GM12864 (cell line): ENCODE measurements at places on chromosomes 13 and 19.

GRCh38 chr19:56193981-56194640 is 3.5 kb downstream of the ZSCAN5B start:
- DNase-seq: no peak

DNA sequence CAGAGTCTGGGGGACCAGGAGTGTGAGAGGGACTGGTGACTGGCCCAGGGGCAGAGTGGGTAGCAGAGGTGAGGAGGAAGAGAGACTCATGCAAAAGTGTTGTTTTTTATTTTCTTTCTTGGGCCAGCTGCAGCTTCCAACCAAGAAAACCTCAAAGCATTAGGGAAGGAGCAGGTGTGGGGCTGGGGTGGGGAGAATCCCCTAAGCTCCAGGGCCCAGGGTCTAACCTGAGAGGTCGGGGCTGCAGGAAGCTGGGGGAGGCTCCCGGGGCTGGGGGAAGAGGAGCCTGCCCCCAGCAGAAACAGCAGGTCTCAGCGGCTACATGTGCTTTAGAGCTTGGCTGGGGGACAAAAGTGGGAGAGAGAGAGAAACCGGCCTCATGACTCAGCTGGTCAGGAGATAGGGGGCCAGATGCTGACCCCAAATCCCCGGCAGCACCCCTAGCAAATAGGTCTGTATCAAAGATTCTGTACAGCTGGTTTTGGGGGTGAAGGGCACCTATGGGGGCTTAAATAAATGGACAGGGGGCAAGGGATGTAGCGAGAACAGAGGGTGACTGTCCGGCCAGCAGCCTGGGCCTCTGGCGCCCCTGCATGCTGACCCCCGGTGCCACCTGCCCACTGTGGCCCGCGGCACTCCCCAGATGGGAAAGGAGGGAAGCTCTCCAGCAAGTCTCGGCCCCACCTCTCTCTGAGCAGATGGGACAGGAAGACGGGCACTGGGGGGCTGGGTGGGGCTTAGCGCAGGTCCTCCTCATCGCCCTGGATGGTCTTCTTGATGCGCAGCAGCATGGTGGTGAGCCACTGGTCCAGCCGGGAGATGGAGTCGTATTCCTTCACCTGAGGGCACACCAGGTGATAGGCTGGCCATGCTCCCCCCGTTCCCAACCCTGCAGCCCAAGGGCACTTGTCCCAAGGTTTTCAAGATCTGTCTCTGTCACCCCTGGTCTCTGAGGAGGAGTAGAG is 3.8 kb upstream of the KPTN start:
- DNase-seq: no peak

- DNase-seq: no peak
Measured at GRCh38 chr13:78758549-78758948, 99.6 kb upstream of the OBI1 start.

DNA sequence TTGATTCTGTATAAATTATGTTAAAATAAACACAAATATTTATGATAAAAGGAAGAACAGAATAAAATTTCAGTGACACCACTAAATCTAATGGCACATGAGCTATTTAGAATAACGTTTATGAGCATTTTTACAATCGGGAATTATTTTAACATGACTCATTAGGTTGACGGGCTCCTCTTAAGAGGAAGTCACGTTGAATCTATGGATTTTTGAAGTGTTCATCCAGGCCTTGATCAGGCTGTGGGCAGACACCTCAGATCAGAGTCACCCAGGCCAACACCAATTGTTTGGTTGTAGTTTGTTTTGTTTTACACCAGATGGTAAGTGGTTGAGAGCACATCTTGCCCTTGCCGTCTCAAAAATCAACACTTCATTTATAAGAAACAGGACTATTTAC is 257.8 kb downstream of the FOXO1 start:
- DNase-seq: no peak

GRCh38 chr19:24033963-24034342 is 53.0 kb upstream of the ZNF254 start:
- no peak for DNase-seq

DNA sequence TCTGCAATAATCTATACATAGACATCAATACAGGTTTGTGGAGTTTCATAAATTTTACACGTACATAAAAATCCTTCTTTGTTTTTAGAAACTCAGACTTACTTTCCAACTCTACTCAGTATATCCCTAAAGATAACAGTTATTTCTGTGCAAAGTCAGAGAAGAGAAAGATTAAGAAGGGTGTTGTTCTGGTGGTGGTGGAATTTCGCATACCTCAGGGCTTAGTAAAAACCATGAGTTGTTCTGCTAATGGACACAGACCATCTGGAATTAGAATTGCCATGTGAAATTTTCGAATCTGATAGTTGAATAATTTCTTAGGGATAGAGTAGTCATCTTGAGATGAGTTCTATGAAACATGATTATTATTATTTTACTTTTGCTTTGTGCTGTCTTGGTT is 102.7 kb downstream of the ZAR1L start:
- DNase-seq: no peak

GRCh38 chr13:99157046-99157445 is 43.6 kb upstream of the UBAC2 start:
- no peak for DNase-seq

GRCh38 chr13:108095036-108095435 is 120.3 kb downstream of the LIG4 start:
- no peak for DNase-seq

- DNase-seq: no peak
Measured at GRCh38 chr19:5452594-5453565, 2.3 kb upstream of the ZNRF4 start.

DNA sequence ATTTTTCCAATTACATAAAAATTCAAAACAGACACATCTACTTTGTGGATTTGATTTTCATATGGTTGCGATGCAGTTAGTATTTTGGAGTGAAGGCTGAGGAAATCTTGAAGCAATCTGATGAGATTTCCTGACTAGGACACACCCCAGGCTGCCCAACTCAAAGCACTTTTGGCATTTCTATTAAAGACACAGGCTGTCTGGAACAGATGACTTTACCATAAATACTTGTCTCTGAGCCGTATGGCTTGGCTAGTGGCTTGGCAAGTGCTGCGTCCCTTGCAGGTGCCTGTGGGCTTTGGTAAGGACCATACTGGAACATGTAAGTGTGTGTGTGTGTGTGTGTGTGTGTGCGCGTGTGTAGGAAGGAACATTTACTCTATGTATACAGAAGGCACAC is 218.8 kb downstream of the FGF9 start:
- no peak for DNase-seq

DNA sequence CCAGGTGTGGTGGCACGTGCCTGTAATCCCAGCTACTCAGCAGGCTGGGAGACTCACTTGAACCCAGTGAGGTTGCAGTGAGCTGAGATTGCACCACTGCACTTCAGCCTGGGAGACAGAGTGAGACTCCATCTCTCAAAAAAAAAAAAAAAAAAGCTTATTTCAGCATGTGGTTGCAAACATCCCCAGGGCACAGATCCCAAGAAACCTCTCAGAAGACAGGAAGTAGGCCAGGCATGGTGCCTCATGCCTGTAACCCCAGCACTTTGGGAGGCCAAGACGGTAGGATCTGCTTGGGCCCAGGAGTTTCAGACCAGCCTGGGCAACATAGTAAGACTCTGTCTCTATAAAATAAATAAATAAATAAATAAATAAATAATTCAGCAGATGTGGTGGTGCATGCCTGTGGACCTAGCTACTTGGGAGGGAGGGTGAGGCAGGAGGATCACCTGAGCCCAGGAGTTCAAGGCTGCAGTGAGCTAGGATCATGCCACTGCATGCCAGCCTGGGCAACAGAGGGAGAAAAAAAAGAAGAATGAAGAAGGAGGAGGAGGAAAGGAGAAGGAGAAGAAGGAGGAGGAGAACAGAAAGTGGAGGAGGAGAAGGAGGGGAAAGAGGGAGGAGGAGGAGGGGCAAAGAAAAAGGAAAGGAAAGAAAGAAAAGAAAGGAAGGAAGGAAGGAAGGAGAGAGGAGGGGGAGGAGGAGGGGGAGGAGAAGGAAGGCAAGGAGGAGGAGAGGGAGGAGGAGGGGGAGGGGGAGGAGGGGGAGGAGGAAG is 4.3 kb upstream of the LRRC8E start:
- DNase-seq: no peak

GRCh38 chr19:39150807-39151600 is 25.4 kb downstream of the PAK4 start:
- no peak for DNase-seq

- DNase-seq: no peak
Measured at GRCh38 chr13:113443991-113444390, 9.3 kb downstream of the ADPRHL1 start.

- DNase-seq: no peak
Measured at GRCh38 chr13:23392313-23392712, 41.2 kb downstream of the SACS start.

GRCh38 chr19:2375353-2376121 is 15.5 kb downstream of the TMPRSS9 start:
- DNase-seq: no peak

DNA sequence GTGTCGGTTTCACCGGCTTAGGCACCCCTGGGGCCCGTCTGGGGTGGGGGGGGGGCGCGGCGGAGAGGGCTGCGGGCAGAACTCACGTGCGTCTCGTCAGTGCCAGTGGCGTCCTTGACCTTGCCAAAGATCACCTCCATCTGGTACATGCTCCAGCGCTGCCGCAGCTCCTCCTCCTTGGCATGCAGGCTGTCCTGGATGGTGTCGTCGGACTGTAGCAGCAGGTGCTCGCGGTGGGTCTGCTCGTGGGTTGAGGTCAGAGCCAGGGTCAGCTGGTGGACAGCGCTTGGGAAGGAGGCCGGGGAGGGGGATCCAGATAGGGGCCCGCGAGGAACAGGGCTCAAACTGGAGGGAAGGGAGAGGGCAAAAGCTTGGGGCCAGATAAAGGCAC is 4.7 kb upstream of the RGL3 start:
- no peak for DNase-seq

- no peak for DNase-seq
Measured at GRCh38 chr13:112055036-112055914, 11.7 kb upstream of the SOX1 start.

DNA sequence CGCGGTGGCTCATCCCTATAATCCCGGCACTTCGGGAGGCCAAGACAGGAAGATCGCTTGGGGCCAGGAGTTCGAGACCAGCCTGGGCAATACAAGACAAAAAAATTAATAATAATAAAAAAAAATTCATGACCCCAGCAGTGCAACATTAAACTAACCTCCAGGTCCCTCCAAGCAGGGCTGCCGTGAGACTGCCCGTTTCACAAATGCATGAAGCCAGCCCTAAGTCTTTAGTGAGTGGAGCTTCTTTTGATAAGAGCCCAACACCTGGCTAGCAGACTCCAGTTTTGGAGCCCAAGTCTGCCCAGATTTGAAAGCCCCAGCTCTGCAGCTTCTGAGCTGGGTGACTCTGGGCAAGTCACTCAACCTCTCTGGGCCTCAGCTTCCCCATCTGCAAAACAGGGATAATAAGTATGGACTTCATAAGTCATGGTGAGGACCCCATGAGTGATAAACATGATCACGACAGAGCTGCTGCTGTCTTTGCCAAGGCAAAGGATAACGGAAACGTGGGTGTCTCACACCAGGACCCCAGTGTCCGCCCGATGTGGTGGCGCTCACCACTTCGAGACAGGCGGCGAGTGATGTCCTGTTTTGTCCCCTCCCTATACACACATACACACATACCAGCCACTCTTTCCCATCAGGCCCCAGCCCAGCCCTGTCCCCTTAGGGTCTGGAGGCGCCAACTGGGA is 38.4 kb upstream of the NANOS3 start:
- DNase-seq: no peak

- no peak for DNase-seq
Measured at GRCh38 chr13:32391101-32391619, 36.8 kb downstream of the N4BP2L1 start.

DNA sequence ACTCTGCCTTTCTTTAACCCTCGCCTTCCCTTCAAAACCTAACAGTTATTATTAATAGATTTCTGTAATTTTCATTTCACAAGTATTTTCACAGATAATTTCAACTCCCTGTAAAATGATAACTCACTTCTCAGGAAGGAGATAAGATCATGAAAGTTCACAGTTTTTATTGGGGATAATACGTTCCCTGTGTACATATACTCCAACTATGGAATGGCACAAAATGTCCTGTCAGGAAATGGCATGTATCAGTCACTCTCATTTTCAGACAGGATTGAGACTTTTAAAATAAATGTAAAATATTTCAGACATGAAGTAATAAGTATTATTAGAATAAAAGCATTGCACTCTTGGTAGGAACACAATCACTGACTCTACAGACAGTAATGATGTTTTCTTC is 932 bp upstream of the TRAPPC2B start:
- DNase-seq: no peak

- DNase-seq: no peak
Measured at GRCh38 chr13:113413898-113414282, 39.4 kb downstream of the ADPRHL1 start.

GRCh38 chr19:33357556-33357955 is 16.0 kb upstream of the CEBPG start:
- DNase-seq: no peak

DNA sequence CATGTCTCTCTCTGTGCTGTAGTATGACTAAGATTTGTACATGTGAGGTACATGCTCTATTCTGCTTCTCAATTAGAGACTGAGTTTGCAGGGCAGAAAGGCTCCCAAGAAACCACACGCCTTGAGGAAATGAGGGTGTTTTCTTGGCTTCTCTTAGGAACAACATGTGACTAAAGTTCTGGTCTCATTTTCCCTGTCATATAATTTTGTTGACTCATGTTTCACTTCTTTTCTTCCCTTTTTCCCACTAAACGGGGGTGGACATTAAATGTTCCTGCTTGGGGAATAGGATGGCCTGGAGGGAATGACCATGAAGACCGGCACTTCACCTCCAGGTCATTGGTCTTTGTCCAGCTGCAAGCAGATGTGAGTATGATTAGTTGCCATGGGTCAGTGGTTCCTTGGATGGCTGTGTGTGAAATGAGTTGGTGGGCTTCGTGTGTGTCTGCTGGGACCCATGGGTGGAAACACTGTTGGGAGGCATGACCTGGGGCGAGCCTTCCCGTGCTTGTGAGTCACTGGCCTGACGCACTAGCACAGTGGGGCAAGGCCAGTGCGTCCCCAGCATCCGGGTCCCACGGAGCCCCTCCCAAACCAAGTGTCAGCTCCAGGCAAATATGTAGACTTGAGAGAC is 56.6 kb downstream of the COL4A1 start:
- no peak for DNase-seq

GRCh38 chr13:42574011-42574410 is at the start of gene TNFSF11:
TNFSF11 (plus strand) TSS chr13:42574152; CDS start chr13:42574304, 152 bp downstream.
- DNase-seq: no peak

GRCh38 chr19:41089959-41090358 is 1.7 kb downstream of the CYP2A13 start:
- no peak for DNase-seq

DNA sequence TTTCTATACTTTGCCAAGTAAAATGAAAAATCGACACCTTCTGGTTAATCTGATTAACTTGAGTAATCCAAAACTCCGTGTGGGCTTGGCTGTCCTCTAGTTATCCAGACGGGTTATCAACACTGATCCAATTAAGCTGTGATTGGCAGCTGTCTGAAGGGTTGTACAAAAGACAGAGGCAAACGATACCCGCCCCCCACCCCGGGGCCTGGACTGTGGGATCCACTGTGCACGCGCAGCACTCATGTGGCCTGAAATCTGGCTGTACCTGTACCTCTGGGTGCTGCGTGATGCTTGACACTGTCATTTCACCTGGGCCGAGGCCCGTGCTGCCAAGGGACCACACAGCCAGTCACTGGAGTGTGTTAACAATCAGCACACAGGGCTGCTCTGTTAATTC is 53.5 kb downstream of the COL4A2 start:
- no peak for DNase-seq
